ENCODE measurements at places on chromosomes 1 and 21. TPM values are rescaled to one million over a fixed set of nuclear protein-coding genes. Genes with fewer than 3 reads are reported as not detected.

The PLA2G2F gene
- polyA plus RNA-seq, result 0.02 TPM

The BTBD8 gene
- polyA plus RNA-seq, result 0.51 TPM

The LCE1C gene
- polyA plus RNA-seq, result not detected

The PIK3R3 gene
- 1.3 TPM for polyA plus RNA-seq
